Femur (tissue), 1 donor: ENCODE measurements at places on chromosomes 5 and 9.

GRCh38 chr5:71782393-71782770 is 63.3 kb downstream of the CARTPT start:
- no peak for DNase-seq

- DNase-seq, result no peak
Measured at GRCh38 chr5:81214848-81215247, 18.3 kb upstream of the CKMT2 start.

DNA sequence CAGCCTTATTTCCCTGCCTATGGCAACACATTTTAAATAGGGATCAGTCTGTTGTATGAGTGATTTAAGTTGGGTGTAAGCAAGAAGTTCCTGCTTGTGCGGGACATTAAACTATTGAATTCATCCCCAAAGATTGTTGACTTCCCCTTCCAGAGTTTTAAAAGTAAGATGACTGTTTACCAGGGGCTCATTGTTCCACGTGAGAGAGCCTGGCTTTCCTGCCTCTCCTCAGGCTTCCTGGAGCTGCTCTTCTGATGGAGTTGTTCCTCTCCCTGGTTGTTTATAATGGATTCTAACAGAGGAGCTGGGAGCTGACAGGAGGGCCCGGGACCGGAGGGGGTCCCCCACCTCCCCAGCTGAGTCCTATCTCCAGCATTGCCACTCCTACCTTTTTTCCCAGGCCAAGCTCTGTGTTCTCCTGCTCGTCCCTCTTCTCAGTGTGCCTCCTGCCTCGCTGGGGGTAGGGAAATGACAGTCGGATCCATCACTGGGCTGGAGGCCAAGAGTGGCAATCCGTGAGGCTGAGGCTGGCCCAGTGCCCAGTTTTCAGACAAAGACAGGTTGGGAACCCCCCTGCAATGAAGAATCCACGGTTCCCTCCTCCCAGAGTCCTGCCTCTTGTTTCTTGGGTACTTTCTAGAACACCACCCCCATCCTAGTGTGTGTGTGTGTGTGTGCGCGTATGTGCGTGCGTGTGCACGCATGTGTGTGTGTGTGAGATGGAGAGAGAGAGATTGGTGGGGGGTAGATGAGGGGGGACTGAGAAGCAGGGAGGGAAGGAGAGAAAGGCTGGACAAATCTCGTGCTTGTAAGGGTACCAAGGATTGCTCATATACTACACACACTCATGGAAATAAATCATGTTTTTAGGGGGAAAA is 123.7 kb upstream of the NFIB start:
- DNase-seq, result peak; percentile 46

GRCh38 chr5:1686016-1686802 is 113.4 kb downstream of the MRPL36 start:
- no peak for DNase-seq

DNA sequence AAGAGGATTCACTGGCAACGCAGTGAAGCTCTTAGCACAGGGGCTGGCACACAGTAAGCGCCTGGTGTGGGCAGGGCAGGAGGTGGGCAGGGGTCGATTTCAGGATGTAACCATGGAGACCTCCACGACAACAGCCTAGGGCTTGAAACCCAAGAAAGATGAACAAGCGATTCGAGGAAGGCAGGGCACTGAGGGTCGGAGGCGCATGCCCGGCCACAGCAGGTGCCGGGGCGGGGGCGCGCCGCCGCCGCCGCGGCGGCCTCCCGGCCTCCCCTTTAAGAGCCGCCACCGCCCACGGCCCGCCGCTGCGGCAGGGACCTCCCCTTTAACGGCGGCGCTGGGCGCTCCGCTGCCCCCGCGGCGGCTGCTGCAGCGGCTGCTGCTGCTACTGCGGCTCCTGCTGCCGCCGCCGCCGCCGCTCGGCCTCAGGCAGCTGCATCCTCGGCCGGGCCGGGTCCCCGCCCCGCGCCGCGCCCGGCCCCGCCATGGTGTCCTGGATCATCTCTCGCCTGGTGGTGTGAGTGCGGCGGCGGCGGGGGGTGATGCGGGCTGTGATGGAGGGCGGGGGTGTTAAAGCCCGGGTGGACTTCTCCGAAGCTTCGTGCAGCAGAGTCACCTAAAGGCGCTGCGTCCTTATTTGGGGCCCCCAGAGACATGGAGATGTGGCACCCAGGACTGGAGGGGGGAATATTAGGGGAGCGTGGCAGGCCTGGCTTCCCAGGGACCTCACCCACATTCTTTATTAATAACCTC is at the start of gene REEP2:
Gene REEP2, plus strand, starts transcription at position 334 of the 753 bp plus-strand sequence. Its CDS starts 152 bp downstream, at position 486.
- peak; percentile 60 for DNase-seq

DNA sequence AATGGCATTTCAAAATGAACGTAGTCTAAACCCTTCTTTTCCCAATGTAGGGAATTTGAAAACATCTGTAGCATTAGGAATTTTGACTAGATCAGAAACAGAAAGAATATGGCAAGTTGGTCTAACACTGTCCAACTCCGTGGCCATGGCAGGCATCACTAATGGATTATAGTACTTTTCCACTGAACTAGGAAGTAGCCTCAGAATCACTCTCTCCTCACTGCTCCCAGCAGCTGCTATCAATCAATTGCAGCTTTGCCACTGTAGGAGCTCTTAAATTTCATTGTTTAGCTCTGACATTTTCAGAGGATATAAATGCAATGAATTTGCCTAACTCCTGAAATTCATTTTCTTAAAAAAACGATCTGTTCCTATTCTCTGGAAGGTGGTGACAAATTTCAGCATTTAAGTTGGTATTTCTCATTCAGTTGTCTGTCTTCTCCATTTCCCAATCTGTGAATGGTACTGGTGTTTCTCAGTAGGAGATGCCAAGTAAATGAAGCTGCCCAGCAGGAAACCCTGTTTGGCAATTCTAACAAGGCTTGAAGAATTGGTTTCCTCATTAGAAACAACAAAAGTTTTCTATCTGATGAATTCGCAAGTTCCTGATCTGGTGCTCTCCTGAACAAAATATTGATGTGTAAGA is 64.7 kb downstream of the TLR4 start:
- DNase-seq, result no peak
